ENCODE measurements at places on chromosomes 7 and 10. TPM values are rescaled to one million over a fixed set of nuclear protein-coding genes. Genes with fewer than 3 reads are reported as not detected.

Gene CYP2C19
- not detected for total RNA-seq

Gene WDFY4
- not detected for total RNA-seq

Gene GNG11
- total RNA-seq = 39.8 TPM

Gene MMD2
- total RNA-seq = not detected

Gene LIPJ
- total RNA-seq = not detected

Gene ADCY1
- 2.4 TPM for total RNA-seq

Gene ASB4
- total RNA-seq = 0.56 TPM

Gene KLF14
- not detected for total RNA-seq

Data from A549 treated with ZK216348 at 1 μM for 4 hours (cell line).